Fibroblast of the aortic adventitia (primary cell): ENCODE measurements at places on chromosomes 1 and 21. TPM values are rescaled to one million over a fixed set of nuclear protein-coding genes. Genes with fewer than 3 reads are reported as not detected.
A peak's percentile ranks its signal among the peaks of the same experiment; 100 is the strongest.

Gene SPATA21
- total RNA-seq = not detected in 2 replicates

Gene PPIH
- 26.0 and 29.2 TPM in 2 replicates for total RNA-seq

Gene SLC35E2B
- 37.6 and 54.8 TPM in 2 replicates for total RNA-seq

Gene UTS2
- total RNA-seq = not detected in 2 replicates

Gene DNAH14
- 12.7 and 33.9 TPM in 2 replicates for total RNA-seq

Gene FAM177B
- not detected in 2 replicates for total RNA-seq

Gene CR1L
- not detected in 2 replicates for total RNA-seq

Gene OR2T11
- not detected in 2 replicates for total RNA-seq

Gene TBX19
- 0.99 TPM in 1 of 2 replicates, not detected in the other for total RNA-seq

Gene MAGI3
- total RNA-seq = 8.3 and 16.1 TPM in 2 replicates

Gene MMEL1
- total RNA-seq = not detected in 2 replicates

Gene KCNN3
- 0.09 and 0.25 TPM in 2 replicates for total RNA-seq

Gene XKR8
- 4.9 and 5.9 TPM in 2 replicates for total RNA-seq

Gene IFNGR2
- 10.6 and 64.2 TPM in 2 replicates for total RNA-seq

Gene GJB3
- total RNA-seq = not detected in 2 replicates

GRCh38 chr1:248009681-248010080, 3.8 kb upstream of the OR2L5 start:
- DNase-seq = no peak

DNA sequence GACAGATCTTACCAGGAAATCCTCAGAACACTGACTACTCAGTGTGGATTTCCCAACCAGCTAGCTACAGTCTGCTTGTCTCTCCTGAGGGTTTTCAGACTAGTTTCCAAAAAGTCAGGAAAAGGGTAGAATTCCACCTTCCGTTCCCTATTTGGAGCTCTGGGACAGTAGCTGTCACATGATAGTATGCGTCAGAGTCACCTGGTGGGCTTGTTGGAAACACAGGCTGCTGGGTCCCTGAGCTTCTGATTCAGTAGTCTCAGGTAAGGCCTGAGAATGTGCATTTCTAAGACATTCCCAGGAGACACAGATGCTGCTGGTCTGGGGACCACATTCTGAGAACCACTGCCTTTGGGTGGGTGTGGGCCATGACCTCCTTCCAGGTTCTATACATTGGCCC, 272.5 kb downstream of the DISC1 start:
- DNase-seq = no peak

DNA sequence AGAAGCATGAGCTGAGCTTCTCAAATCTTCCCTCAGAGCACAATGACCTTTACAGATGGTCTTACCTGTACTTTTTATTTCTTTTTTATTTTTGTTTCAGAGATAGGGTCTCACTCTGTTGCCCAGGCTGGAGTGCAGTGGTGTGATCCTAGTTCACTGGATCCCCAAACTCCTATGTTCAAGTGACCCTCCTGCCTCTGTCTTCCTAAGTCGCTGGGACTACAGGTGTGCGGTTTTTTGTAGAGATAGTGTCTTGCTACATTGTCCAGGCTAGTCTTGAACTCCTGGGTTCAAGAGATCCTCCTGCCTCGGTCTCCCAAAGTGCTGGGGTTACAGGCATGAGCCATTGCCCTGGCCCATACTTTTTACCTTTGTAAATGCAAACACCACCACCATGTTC, 56.0 kb upstream of the LPGAT1 start:
- DNase-seq = no peak

GRCh38 chr1:234716908-234717375, 107.0 kb upstream of the IRF2BP2 start:
- DNase-seq = no peak

- DNase-seq = no peak
These were observed 52.5 kb downstream of the CNN3 start for GRCh38 chr1:94874423-94874822.

DNA sequence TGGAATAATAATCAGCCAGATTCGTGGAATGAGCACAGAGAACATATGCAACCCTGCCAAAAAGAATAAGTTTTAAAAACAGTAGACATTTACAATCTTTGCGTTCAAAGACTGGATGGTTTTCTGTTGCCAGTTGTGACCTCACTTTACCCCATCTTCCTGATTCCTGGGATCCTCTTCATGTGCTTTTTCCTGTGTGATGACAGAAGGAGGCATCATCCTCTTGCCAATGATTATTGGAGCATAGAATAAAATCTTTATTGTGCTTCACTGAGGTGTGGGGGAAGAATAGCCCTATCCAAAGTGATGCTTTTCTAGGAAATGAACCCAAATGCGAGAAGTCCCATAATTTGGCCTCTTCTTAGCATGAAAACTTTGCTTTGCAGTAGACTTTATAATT, 15.0 kb upstream of the BARHL2 start:
- no peak for DNase-seq

DNA sequence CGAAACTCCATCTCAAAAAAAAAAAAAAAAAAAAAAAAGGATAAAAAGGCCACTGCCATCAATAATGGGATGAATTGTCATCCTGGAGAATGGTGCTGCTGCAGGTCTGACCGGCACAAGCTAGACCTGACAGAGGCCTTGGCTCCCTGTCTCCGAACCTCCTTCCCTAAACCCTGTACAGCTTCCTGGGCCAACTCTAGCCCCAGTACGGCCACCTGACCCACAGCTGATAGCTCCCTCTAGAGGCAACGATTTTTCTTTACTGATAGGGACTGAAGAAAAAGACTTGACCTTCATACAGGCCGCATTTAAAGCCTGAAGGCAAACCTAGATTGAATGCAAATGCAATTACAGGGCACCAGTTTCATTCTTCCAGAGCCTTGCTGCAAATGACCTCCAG, 30.7 kb downstream of the NOL9 start:
- peak; percentile 66 for DNase-seq

- peak; percentile 74 for DNase-seq
These were observed 19.6 kb downstream of the FH start for GRCh38 chr1:241499910-241500309.

- no peak for DNase-seq
These were observed 66.1 kb upstream of the RPL11 start for GRCh38 chr1:23625459-23625858.

DNA sequence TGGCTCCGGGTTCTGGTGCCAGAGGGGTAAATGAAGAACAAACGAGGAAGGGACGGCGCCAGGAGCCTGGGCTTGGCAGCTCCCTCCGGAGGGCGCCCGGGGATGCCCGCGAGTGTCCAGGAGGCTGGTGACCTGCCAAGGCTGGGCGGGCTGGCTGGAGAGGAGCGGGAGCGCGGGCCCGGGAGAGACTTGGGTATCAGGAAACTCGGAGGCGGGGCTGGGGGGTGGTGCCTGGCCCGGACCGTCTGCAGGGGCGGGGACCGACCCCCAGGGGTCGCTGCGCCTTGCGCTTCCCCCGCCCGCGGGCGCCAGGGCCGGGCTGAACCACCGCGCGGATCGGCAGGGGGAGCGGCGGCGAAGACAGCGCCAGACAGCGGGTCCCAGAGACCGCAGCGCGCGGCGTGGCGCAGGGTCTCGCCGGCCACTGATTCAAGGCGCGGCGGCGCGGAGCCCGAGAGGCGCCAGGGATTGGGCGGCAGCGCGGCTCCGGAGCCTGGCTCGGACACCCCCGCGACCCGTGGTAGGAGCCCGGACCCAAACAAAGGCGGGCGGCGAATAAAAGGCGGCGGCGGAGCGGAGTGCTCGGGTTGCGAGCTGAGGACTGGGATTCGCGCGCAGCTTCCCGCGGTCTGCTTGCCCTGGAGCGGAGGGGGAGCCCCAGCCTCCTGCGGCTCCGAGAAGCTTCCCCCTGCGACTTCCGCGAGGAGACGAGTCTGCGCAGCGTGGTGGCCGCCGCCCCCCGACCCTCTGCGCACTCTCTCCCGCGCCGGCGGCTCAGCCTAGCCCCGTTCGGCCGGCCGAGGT, at the start of gene DISP3:
DISP3 (plus strand) TSS at position 585 of the 804 bp plus-strand sequence. CDS start 21,838 bp downstream, outside the sequence.
- peak; percentile 25 for DNase-seq

DNA sequence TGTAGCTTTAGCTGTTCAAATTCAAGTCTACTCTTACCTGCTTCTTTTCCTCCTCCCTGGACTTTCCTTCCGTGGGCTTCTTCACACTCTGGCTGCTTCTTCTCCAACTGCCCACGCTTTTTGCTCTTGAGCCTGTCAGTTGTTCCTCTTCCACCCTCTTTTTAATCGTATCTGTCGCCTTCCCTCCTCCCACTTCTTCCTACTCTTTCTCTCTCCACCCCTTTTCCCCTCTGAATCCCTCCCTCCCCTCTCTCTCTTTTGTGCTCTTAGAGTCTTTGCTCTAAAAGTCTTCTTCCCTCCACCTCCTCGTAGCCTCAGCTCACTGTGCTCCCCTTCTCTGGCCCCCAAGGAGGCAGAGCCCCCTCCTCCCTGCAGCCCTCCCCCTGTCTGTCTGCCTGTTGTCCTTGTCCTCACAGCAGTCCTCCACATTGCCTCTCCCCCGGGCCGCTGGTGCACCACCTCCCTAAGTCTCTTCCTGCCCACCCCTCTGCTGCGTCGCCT, 12.9 kb upstream of the GJA5 start:
- DNase-seq = no peak

GRCh38 chr1:76101548-76101947, 27.0 kb downstream of the ST6GALNAC3 start:
- no peak for DNase-seq

DNA sequence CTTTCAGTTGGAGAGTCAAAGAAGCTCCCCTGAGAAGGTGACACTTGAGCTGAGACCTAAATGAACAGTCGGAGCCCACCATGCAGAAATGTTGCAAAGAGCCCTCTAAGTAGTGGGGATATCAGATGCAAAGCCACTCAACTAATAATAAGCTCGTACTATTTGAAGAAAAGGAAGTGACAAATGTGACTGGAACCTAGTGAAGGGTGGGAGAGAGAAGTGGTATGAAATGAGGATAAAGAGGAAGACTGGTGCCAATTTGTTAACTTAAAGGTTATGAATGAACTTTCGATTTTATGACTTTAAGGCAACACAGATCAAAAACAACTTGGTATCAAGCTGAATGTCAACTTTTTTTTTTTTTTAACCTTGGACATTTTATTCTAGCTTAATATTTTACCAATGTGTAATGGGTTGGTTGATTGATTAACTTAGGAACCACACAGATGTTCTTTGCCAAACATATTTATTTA, 14.7 kb downstream of the LYPLAL1 start:
- no peak for DNase-seq

DNA sequence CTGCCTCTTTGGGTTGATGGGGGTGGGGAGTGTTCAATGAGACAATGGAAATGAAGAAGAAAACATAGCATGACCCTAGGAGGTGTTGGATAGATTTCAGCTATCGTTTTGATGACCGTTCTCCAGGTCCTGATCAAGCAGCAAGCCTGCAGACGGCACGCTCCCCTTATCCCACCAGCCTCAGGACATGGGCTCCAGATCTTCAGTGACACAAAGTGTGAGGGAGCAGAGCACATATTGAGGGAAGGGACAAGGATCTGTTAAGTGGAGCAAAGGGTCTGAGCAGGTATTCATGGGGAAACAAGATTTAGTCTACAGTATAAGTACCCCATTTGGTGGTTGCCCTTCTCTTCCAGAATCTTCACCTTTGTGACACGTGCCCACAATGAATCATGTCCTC, 4.7 kb downstream of the SPRR5 start:
- DNase-seq = no peak

DNA sequence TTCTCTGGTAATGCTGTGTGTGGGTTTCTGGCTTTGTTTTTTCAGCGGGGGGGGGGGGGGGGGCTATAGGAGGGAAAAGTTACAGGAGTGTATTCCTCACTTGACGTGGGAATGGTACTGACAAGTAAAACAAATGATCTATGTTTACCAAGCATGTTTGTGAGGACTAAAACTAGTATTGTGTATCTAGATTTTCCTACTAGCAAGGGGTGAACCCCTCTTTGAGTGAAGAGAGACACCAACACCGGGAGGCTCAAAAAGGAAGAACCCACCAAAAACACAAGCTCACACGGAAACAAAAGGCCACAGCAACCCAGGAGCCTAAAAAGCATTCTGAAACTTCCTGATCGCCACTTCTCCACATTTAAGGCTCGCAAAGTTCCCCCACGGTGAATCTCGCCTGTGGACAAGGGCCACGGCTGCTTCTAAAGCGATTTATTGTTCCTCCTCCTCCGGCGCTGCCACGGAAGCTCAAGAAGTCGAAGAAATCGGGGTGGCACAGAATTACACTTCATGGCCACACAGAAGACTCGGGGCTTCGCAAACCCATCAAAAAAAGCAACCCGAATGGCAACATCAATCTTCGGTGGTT, 703 bp downstream of the PUM1 start:
- DNase-seq = no peak

DNA sequence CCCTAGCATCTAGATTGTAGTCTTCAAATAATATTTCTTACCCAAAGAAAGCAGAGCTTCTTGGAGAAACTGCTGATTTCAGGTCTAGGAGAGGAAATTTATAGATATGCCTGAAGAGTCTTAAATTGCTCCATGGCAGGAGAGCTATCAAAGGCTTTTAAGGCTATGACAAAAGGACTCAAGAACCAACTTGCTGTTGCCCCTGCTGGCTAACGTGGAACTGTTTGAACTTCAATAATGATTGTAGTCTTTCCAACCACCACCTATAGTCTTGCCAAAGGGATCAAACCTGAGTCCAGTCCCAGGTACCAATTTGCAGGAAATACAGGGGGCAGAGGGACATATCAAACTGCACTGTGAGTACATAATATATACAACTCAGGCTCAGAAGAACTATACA, 336.2 kb upstream of the ESRRG start:
- DNase-seq = no peak

DNA sequence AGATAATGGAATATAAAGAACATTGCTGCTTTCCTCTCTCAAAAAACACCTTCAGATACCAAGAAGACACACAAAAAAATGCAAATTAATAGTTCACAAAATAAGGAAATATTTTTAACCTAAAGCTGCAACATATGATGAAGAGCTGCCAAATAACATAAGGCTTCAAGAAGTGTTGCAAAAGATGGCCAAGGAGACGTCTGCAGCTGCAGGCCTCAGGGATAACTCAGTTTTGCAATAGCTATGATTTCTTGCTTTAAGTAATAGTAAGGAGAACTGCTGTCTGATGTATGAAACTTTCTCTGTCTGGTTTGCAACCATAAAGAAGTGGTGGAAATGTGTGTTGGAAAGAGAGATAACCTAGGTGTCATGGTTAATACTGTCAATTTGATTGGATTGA, 1237.5 kb downstream of the MRPL39 start:
- no peak for DNase-seq

DNA sequence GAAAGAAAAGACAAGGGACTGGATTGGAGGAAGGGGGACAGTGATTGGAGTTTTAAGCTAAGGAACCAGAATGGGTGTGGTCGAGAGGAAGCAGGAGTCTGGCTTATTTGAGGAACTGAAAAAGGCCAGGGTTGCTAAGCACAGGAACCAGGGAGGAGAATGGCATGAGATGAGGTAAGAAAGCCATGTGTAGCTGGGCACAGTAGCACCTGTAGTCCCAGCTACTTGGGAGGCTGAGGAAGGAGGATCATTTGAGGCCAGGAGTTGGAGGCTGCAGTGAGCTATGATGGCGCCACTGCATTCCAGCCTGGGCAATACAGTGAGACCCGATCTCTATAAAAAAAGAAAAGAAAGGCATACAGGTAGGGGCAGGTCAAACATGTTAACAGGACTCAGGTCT, 8.1 kb upstream of the KHDRBS1 start:
- DNase-seq = no peak

DNA sequence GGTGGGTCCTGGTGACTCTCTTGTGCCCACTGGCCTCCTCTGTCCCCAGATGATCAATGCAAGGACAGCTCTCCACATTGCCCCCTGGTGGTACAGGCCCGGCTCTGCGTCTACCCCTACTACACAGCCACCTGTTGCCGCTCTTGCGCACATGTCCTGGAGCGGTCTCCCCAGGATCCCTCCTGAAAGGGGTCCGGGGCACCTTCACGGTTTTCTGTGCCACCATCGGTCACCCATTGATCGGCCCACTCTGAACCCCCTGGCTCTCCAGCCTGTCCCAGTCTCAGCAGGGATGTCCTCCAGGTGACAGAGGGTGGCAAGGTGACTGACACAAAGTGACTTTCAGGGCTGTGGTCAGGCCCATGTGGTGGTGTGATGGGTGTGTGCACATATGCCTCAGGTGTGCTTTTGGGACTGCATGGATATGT, 10.8 kb downstream of the ADAMTSL4 start:
- DNase-seq = peak; percentile 60
